Right atrium auricular region (tissue), 2 donors: ENCODE measurements at places on chromosomes 3 and 15. TPM values are rescaled to one million over a fixed set of nuclear protein-coding genes. Genes with fewer than 3 reads are reported as not detected.
A peak's percentile ranks its signal among the peaks of the same experiment; 100 is the strongest.

GRCh38 chr3:126956361-126956760, 26.6 kb upstream of the PLXNA1 start:
- no peak for DNase-seq
- H3K27ac ChIP-seq, result no peak overlapping the region
- H3K36me3 ChIP-seq, result no peaks in the 10 kb centered on the region
- H3K4me3 ChIP-seq, result no peak overlapping the region

DNA sequence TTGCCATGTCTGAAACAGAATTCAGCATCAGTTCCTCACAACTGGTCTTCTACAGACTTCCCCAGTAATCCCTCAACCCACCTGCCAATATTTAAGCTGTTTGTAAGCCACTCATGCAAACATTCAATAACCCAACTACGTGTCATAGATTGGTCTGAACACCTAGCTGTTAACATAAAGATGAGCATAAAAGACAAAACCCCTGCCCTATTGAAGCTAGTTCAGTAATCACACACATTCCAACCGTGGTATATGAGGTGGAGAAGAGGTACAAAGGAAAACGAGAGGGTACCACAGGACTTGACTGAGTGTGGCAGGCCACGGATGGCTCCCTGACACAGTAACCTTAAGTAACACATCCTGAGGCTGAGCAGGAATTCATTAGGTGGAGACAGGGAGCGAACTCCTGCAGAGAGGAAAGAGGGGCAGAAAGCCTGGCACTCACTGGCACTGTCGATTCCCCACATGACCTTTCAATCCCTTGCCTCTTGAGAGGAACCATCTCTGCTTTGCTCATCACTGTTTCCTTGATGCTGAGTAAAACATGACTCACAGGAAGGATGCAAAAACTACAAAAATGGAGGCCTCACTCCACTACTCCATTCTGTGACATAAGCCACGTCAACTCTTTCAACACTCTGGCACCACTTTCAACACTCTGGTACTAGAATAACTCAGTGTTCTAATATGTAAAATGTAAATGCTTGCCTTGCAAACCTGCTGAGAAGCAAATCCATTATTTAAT, 31.3 kb downstream of the RPN1 start:
- peaks cover 48% of the 10 kb centered on the region for H3K36me3 ChIP-seq
- H3K4me3 ChIP-seq, result no peak overlapping the region
- H3K27ac ChIP-seq, result peak overlapping the region; percentile 92

- H3K27me3 ChIP-seq, result no peaks in the 10 kb centered on the region
- H3K4me1 ChIP-seq, result peaks cover 4% of the 10 kb centered on the region
- peak overlapping the region; percentile 68 for H3K27ac ChIP-seq
- H3K4me3 ChIP-seq, result no peak overlapping the region
- no peaks in the 10 kb centered on the region for H3K36me3 ChIP-seq
- DNase-seq, result no peak
These were observed 85.6 kb upstream of the ACP3 start for GRCh38 chr3:132231633-132232032.

DNA sequence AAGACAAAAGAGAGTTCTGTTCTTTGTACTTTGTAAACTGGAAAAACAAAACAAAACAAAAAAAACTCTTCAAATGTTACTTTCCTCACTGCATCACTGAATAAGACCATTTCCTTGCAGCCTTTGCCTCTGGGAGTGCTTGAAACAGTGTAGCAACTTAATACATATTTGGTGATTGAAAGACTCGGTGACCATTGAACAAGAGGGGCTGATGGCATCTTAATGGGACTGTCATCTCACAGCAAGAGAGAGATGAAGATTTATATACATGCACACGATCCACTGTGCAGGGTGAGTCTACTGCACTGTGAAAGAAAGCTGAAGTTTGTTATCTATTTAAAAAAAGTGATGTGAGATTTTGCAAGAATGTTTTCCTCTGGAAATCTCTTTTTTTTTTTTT, 111.9 kb upstream of the KLHL25 start:
- H3K27ac ChIP-seq, result no peak overlapping the region
- H3K27me3 ChIP-seq, result no peaks in the 10 kb centered on the region
- H3K36me3 ChIP-seq, result no peaks in the 10 kb centered on the region
- no peaks in the 10 kb centered on the region for H3K4me1 ChIP-seq

Gene IQSEC1
- 57.5 TPM for total RNA-seq

Gene ABI3BP
- total RNA-seq, result 56.3 TPM
